Stimulated activated memory B cell treated with anti-CD40 and anti-IgM and Interleukin-4, amounts not matched to agents 10 μg/mL and 1 μg/mL and 100 μg/mL, for 72 hours (primary cell): ENCODE measurements at places on chromosomes 4 and X.

DNA sequence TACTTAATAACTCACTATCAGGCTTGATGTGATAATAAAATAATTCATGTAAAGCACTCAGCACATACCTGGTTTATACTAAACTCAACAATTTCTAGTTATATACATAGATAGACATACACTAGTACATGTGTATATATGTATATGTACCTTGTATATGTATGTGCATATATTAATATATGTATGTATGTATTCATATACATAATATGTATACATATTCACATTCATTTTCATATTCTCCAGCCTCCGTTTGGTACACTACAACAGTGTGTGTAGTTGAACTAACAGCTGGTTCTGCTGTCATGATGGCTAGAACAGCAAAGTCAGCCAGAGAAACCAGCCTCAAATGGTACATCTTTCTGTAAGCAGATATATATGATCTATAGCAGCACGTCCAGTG lies 670.1 kb downstream of the RPA4 start:
- H3K36me3 ChIP-seq: peaks cover 8% of the 10 kb centered on the region
- no peaks in the 10 kb centered on the region for H3K4me1 ChIP-seq
- no peak overlapping the region for H3K27ac ChIP-seq
- H3K27me3 ChIP-seq: no peaks in the 10 kb centered on the region
- no peak for ATAC-seq
- H3K4me3 ChIP-seq: no peak overlapping the region

- no peak overlapping the region for H3K27ac ChIP-seq
- H3K4me3 ChIP-seq: no peak overlapping the region
- H3K27me3 ChIP-seq: no peaks in the 10 kb centered on the region
Measured at GRCh38 chr4:156251373-156252065, 297.9 kb upstream of the CTSO start.

GRCh38 chr4:9925750-9926439 lies 95.4 kb downstream of the SLC2A9 start:
- no peaks in the 10 kb centered on the region for H3K36me3 ChIP-seq
- H3K4me3 ChIP-seq: no peak overlapping the region
- H3K4me1 ChIP-seq: peaks cover 11% of the 10 kb centered on the region

GRCh38 chrX:13579661-13580060 lies 10.3 kb downstream of the EGFL6 start:
- no peaks in the 10 kb centered on the region for H3K4me1 ChIP-seq
- H3K36me3 ChIP-seq: no peaks in the 10 kb centered on the region
- H3K4me3 ChIP-seq: no peak overlapping the region
- H3K27me3 ChIP-seq: peaks cover 3% of the 10 kb centered on the region
- no peak overlapping the region for H3K27ac ChIP-seq
- no peak for ATAC-seq

DNA sequence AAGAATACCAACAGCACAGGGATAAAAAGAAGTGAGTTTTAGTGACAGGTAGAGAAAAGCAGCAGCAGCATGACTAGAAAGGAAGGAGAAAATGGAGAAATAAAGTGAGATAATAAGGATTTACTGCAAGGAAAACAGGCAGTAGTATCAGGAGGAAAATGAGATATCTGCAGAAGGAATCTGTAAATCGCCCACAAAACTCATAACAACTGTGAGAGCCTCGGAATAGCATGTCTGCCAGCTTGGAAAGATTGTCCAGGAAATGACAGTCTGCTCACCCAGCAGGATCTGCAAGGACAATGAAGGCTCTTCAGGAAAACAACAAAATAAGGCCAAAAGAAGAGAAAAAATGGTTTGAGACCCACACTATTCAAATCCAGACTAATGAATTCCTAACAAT lies 47.4 kb downstream of the CXXC4 start:
- no peak overlapping the region for H3K4me3 ChIP-seq
- no peaks in the 10 kb centered on the region for H3K4me1 ChIP-seq
- H3K27me3 ChIP-seq: no peaks in the 10 kb centered on the region
- H3K36me3 ChIP-seq: no peaks in the 10 kb centered on the region
- H3K27ac ChIP-seq: no peak overlapping the region

DNA sequence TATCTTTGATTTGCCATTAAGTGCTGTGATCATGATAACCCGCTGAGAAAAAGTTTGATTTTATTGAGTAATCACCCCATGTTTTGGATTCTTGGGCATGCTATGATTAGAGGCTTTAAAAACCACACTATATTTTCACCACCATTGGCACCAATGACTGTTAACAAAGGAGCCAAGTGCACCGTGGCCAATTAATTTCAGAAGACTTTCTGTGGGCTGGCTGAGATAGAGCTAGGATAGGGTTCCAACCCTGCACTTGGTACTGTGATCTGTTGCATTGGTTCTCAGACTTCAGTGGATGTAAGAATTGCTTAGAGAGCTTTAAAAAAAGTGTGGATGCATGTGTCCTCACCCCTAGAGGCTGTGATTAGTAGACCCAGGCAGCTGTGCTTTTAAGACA lies 32.4 kb downstream of the OCRL start:
- ATAC-seq: no peak
- no peaks in the 10 kb centered on the region for H3K27me3 ChIP-seq
- H3K4me3 ChIP-seq: no peak overlapping the region
- no peaks in the 10 kb centered on the region for H3K4me1 ChIP-seq

GRCh38 chr4:16636304-16636703 lies 262.1 kb downstream of the LDB2 start:
- H3K27me3 ChIP-seq: no peaks in the 10 kb centered on the region
- H3K4me3 ChIP-seq: no peak overlapping the region
- no peaks in the 10 kb centered on the region for H3K4me1 ChIP-seq
